ENCODE measurements at places on chromosomes 2 and 18.

- DNase-seq: no peak
These were observed 211.9 kb downstream of the AGPS start for GRCh38 chr2:177604271-177605065.

- no peak for DNase-seq
These were observed 115.0 kb upstream of the RMDN2 start for GRCh38 chr2:37809931-37810570.

DNA sequence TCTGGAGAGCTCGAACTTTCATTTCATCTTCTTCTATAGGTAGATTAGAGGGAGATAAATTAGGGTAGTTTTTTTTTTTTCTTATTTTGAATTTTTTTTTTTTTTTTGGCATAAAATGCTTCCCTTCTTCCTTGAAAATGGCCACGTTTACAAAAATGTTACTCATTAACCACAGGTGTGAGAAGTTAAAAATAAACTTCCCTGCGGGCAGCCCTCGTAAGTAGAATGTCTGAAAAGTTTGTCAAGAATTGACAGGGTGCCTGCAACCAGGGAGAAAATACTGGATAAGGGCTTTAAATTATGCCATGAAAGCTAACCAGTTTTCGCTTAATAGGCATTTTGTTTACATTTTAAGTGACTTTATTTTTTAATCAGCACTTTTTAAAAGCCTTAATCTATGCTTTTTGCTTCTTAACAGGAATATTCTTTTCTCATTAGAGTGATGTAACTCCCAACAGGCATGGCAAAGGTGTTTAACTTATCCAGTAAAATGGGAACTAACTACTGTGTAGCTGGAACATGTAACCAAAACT lies 4.2 kb upstream of the FN1 start:
- no peak for DNase-seq

- DNase-seq: no peak
These were observed 13.7 kb downstream of the CALCRL start for GRCh38 chr2:187434342-187434785.

GRCh38 chr2:188292348-188293239 lies 920 bp downstream of the GULP1 start:
- DNase-seq: no peak

DNA sequence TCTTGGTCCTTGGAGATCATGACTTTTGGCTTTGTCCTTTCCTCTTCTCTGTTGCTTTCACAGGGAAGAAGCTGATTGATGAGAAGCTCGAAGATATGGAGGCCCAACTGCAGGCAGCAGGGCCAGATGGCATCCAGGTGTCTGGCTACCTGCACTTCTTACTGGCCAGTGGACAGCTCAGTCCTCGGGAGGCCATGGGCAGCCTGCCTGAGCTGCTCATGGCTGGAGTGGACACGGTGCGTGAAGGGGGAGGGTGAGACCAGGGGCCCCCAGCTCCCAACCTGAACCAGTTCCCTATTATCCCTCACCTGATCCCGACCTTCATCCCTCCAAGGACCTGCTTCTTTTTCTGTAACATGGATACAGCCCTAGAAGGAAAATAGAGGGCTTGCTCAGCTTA lies 18.7 kb downstream of the PRKAG3 start:
- DNase-seq: no peak

GRCh38 chr2:237128026-237128703 lies 42.5 kb downstream of the COPS8 start:
- DNase-seq: peak; percentile 73

DNA sequence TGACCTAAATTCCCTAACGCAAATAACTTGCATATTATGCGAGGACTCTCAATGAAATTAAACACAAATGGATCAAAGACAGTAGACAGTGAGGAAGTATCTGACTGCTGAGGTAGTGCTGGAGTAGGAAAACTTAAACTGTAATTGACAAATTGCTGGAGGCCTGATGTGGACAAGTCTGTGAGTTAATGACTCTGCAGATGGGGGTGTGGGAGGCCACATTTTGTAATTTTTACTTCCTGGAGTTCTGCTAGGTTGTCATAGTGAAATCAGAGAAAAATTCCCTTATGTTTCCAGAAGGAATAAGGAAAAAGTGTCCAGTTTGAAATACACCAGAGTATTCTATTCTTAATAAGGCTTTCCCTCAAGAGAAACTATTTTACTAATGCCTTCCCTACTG lies 333.0 kb upstream of the CNTNAP5 start:
- no peak for DNase-seq

DNA sequence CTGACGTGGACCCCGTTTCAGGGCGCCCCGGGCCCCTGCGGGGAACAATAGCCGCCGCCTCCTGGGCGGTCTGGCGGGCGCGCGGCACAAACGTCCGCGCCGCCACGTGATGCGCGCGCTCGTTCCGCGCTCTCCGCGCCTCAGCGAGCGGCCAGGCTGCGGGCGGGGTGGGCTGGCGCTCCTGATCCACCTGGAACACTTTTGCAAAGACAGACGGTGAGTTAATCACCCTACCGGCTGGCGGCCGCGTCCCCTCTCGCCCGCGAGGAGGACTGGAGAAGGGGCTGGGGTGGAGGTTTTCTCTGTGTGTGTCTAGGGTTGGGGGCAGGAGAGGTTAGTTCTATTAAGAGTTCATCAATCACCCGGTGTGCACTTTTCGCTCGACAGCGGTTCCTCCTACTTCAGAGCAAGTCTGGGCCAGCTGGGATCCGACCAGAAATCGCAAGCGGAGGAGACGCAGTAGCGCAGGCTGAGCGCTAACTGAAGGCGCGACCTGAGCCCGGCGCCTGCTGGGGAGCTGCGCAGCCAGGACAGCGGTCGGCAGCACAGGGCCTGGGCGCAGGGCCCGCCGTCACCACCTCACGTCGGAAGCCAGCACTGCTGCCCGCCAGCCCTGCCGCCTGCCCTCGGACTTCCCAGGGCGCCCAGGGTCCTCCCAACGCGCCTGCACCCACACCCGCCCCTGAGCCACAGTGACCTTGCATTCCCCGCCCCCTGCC lies 10.3 kb upstream of the HOXD1 start:
- no peak for DNase-seq

- DNase-seq: no peak
These were observed 83.9 kb downstream of the TPO start for GRCh38 chr2:1497122-1497611.

Data from stimulated activated CD4-positive, alpha-beta T cell treated with anti-CD3 and anti-CD28 coated beads, Interleukin-1b, Interleukin-23, amount 100 ng/mL, for 48 hours (primary cell).